ENCODE measurements at places on chromosomes 6 and 20.
A peak's percentile ranks its signal among the peaks of the same experiment; 100 is the strongest.

DNA sequence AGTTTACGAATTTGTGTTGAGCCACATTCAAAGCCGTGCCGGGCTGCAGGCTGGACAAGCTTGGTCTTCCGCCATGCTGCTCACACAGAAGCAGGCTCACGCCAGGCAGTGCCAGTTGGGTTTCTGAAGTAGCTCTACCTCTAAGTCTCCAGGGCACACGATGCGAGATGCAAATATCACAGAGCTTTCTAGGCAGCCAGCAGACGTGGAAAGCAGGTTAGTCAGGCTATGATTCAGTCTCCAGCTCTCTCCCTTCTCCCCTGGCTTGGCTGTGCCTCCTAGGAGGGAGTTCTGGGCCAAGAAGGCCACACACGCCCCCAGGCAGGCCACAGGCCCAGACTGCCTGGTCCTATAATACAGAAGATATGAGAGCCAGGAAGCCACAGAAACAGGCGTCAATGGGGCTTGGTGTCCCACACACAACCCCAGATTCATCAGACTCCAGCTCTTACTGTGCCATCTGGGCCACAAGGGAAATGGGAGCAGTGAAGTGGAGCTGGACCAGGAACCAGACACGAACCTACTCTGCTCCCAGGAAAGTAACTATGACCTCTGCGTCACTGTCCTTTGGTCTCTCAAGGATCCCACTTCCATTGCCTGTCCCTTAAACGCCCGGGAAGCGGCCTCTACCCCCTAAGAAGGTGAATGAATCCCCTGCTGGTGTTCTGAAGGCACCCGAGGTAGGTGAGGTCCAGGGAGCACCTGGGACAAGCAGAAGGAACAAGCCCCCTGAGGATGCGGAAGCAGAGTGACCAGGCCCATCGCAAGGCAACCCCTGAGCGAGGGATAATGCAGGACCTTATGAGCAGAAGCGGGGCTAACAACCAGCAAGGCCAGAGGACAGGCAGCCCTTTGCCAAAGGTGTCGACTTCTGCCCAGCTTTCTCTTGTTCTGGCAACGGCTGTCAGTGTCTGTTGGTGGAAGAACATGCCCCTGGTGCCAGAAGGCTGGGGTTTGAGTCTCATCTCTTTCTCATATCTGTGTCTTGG, 61.2 kb downstream of the GFOD1 start:
- no peak for DNase-seq

GRCh38 chr6:159438106-159438505, 254.9 kb downstream of the SOD2 start:
- no peak for DNase-seq

DNA sequence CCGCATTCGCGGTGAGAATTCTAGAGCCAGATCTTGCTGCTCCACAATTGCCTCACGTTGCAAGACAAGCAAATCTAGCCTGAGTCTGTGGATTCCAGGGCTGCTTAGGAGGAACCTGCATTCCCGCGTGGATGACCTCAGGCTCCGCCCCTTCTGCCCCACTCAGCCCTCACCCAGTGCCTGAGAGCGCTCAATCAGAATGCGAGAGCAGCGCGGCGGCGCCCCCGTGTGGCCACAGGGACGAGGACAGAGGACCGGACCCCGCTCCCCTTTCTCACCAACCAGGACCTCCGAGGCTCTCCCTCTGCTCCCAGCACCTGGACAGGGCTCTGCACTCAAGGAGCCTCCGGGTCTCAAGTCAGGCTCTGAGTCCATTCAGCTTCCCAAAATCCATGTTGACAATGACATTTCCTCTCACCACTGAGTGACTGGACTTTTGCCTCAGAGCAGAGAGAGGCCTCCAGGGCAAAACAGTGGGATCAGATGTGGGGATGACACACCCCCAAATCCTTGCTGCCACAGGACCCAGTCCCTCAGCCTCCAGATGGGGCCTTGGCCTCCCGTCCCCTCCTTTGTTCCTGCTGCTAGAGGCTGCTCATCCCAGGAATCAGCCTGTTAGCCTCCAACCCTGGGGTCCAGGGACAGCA, 52.0 kb downstream of the RPP21 start:
- DNase-seq: peak; percentile 92

DNA sequence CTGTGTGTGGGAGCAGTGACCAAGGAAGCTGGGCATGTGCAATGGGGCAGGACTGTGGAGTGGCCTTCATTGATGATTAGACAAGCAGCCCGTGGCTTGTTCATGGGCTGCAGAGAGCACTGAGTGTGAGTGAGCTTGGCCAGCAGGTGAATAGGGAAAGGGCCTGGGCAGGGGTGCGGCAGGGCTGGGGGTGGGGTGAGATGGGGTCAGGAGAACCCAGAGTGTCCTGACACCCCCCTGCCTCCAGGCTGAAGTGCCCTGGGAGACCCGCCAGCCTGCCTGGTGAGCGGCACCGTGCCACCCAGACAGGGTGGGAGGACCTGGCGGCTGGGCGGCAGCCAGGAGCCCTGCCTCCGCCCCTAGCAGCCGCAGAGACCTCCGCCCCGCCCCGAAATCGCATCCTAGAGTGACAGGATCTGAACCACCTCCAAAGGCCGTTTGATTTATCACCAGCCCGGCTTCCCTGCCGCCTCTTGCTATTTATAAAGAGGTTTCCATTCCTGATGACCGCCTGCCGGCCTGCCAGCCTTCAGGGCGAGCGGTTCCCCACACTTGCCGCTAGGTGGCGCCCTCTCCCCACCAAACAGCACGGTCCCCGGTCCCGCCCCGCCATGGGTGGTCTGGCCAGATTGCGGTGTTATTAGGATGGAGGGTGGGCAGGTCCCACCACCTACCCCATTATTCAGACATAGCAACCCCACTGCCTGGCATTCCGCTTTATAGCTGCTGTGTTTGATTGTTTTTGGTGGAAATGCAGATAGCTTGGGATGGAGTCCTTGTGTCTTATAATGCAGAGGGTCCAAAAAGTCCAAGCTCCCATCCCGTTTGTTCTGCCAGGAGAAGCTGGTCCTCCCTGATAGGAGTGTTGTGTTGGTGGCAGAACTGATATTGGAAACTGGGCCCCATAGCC, 3.5 kb downstream of the MYLK2 start:
- peak; percentile 90 for DNase-seq

- DNase-seq: no peak
Observed at GRCh38 chr20:51500311-51500710, 42.2 kb downstream of the NFATC2 start.

- DNase-seq: no peak
Observed at GRCh38 chr6:16420715-16421461, 182.5 kb downstream of the GMPR start.
